M059J (cell line): ENCODE measurements at places on chromosomes 3 and 15.

- peak; percentile 15 for DNase-seq
These were observed 630.4 kb downstream of the CADM2 start for GRCh38 chr3:85589145-85589544.

DNA sequence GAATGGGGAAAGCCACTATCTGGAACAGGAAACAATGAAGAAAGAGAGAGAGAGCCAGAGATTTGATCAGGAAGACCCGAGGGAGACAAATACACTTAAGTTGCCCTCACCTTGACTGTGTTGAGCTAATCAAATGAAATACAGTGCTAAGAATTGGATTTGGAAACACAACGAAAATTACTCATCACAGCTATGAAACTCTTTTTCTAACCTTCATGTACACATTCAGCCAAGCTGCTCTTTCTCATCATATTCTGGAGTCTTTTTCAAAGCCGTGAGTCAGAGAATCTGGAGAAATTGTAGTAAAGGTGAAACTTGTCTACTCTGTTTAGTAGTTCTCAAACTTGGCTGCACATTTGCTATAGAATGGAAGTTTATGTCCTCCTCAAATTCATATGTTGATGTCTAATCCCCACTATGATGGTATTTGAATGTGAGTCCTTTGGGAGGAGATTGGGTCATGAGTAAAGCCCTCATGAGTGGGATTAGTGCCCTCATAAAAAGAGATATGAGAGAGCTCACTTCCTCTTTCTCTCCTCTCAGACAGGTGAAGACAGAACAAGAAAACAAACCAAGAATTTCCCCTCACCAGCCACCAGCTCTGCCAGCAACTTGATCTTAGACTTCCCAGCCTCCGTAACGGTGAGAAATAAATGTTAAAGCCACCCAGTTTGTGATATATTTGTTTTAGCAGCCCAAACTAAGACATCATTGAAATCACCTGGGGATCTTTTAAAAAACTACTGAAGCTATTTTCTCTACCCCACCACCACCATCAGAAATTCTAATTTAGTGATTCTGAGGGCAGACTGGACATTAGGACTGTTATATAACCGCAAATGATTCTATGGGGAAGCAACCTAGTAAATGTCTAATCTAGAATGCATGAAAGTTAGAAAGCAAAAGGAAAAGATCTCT is 143.6 kb upstream of the GRM7 start:
- DNase-seq: no peak

DNA sequence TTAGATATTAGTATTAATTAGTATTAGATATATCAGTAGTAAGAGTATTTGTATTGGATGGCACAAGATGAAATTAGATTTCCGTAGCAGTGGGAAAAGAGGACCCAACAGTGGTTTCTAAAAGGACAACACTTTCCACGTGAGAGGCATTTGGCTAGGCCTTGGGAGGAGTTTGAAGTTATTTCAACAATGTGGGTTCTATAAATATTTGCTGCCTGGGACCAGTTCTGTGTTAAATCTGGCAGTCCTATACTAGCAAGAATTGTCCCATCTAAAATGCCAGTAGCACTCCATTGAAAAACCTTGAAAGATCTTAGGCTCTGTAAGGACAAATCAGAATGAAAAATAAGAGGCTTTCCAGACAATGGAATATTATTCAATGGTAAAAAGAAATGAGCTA is 347.1 kb upstream of the DNAJC19 start:
- DNase-seq: no peak

DNA sequence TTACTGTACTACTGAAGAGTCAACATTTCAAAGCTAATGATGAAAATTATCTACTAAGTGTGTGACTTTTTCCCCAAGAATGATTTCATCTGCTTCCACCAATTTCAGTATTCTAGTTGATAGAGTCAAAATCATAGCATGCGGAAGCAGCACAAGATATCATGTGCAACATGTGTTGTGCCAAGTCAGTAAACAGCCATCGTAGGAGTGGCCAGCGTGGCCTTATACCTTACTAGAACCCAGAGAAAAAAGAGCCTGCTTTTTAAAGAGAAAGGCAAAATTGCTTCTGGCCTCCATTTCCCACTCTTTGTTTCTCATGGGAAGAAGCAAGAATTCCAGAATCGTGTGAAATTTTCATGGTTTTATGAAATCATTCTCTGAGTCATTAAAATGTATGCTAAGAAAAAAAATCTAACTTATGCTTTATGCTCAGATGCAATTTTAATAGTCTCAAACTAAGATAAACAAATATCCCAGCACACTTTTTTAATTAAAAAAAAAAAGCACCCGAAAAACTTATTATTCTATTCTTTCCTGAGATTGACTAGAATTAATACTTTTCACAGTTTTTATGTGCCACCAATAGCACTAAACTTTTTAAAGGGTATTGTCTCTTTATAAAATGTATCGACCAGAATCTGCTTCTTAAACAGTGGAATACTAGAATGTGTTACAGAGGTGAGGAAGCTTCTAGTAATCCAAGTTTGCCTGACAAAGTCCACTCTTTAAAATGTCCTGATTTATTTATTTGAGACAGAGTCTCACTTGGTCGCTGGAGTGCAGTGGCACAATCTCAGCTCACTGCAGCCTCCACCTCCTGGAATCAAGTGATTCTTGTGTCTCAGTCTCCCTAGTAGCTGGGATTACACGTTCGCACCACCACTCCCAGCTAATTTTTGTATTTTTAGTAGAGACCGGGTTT is 87.3 kb downstream of the MBNL1 start:
- DNase-seq: no peak

DNA sequence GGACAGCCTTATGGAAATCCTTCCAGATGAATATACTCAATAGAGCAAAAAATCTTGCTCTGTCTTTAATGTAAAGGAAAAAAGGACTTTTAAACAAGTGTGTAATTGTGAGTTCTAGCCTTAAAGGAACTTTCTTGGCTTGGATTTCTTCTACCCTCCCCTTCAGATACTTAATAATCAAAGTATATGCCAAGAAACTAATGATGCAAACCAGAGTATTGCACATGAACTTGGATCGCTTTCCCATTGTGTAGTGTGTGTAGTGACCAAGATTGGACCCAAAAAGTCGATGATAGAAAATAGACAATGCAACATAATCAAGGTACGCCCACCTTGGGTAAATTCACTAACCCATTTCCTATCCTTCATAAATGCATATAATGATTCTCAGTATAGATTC is 123.8 kb downstream of the TIGIT start:
- DNase-seq: no peak

- DNase-seq: no peak
These were observed 16.5 kb upstream of the GLCE start for GRCh38 chr15:69143756-69144436.

GRCh38 chr3:24533561-24534193 is 39.0 kb upstream of the THRB start:
- no peak for DNase-seq

GRCh38 chr15:47331829-47332393 is 385.4 kb upstream of the SEMA6D start:
- peak; percentile 41 for DNase-seq

- DNase-seq: peak; percentile 13
These were observed 97.7 kb upstream of the NUDT16 start for GRCh38 chr3:131283862-131284261.

DNA sequence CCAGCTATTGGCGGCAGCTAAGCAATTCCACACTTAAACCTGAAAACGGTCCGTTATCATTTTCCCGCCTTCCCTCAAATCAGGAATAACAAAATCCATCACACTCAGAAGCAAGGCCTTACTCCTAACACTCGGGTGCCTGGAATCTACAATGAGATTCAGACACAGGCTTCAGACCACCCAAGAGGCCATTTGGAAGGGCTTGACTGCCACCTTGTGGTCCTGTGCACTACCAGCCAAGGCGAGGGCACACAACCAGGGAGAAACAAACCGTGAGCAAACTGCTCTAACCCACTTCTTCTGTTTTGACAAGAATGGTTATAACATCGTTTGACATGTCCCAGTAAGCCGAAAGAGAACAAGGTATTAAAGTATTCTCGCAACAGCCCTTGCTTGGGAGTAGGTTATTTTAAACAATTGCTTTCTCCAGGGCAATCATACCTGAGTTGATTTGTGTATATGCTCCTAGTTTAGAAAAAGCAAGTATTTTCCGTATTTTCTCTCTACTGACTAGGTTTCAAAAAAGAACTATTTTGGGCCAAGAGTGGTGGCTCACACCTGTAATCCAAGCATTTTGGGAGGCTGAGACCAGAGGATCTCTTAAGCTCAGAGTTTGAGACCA is 40.1 kb upstream of the TAFA4 start:
- DNase-seq: peak; percentile 26

GRCh38 chr15:83449250-83449671 is 2.1 kb downstream of the SH3GL3 start:
- DNase-seq: no peak

DNA sequence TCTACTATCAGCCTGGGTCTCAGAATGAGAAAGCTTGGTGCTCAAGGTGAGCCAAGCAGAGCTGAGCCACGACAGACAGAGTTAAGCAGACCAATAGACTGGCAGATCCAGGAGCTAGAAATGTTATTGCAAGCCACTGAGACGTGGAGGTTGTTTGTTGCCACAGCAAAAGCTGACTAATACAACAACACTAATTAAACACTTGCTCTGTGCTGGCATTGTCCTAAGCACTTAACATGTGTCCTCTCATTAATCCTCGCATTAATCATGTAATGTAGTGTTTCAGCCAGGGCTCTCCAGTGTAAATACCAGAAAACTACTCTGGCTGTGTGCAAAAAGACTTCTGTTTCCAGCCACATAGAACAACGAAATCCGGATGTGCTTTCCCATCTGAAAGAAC is 11.6 kb upstream of the SPSB4 start:
- DNase-seq: no peak

DNA sequence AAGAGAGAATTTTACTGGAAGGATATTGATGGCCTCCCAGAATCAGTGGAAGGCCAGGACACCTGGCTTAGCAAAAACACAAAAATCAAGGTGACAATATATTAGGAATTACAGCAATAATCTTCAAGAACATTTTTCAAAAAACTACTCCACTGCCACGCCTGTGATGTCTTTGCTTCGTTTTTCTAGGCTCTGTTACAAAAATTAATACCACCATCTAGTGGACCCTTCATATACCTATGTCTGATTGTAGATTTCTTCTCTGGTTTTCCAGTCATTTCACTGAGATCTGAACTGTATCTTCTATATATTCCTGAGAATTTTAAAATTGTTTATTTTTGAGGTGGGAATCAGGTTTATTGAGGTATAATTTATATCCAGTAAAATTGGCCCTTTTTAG is 5.6 kb upstream of the SLC33A1 start:
- peak; percentile 44 for DNase-seq

- DNase-seq: no peak
These were observed 22.2 kb downstream of the SMAD3 start for GRCh38 chr15:67087507-67088172.

DNA sequence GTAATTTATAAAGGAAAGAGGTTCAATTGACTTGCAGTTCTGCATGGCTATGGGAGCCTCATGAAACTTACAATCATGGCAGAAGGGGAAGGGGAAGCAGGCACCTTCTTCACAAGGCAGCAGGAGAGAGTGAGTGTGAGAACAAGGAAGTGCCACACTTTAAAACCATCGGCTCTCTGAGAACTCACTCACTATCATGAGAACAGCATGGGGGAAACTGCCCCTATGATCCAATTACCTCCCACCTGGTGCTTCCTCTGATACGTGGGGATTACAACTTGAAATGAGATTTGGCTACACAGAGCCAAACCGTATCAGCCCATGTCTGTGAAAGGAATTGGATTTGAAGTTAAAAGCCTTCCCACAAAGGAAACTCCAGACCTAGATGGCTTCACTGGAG is 39.1 kb downstream of the TKT start:
- no peak for DNase-seq

GRCh38 chr15:84552896-84553295 is 47.9 kb upstream of the ZSCAN2 start:
- peak; percentile 14 for DNase-seq

DNA sequence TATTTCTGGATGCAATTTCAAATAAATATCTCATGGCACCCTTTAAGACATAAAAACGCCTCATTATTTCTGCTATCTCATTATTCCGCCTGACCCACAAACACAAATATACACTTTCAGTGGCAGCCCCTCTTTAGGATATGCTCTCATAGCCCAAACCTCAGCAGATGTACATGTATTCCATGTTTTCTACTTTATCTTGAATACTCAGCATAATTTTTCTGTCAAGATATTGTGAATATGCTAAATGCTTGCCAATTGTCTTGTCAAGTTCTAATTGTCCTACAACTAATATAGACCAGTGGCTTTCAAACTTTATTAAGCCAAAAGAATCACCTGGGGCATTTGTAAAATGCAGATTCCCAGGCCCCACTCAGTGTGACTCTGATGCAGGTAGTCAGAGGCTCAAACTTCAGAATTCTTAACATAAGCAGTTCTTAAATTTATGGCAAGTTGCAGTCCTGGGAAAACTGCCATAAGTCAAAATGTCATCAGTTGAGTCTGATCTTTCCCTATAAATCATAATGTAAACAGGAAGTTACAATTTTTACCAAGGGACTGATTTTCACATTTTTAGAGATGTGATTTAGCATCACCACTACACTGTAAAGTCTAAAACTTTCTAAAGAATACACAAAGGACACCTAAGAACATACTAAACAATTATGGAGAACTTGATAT is 135.1 kb downstream of the TBL1XR1 start:
- DNase-seq: peak; percentile 72

DNA sequence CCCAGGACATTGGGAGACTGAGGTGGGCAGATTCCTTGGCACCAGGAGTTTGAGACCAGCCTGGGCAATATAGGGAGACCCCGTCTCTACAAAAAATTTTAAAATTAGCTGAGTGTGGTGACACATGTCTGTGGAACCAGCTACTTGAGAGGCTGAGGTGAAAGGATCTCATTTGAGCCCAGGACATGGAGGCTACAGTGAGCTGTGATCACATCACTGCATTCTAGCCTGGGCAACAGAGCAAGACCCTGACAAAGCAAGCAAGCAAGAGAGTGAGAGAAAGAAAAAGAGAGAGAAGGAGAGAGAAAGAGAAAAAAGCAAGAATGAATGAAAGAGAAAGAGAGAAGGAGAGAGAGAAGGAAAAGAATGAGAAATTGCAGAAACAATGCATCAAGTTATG is 52.1 kb upstream of the CSPG5 start:
- no peak for DNase-seq

DNA sequence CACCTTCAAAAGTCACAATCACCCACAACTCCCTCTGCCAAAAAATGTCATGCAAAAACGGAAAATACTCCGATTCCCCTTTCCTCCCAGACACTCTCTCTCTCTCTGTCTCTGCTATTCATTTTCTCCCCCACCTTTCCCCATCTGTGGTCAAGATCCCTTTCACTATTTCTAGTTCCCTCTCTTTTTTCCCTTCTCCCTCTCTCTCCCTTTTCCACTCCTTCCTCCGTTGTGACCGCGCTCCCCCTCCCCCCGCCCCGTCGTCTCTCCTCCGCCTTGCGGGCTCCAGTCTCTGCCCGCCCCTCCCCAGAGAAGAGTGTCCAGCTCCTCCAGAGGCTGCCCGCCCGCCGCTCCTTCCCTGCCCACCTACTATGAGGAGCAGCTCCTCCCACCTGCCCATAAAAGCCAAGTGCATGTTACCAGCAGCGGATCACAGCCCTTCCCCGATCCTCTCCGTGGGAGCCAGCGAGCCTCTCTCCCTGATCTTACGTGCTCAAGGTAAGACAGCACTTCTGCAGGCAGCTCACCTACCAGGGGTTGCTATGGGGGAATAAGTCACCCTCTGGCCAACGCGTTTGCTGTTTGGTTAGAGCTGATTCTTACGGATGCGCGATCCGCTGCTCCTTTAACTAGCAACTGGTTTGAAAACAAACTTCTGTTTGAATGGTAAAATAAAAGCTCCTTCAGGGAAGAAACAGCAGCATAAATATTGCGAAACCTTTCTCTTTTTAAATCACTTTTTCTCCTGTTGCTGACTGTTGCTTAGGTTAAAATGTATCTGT is at the start of gene COL8A1:
TSS of gene COL8A1 (plus strand) at position 428 of the 782 bp plus-strand sequence. CDS start 152,089 bp downstream, outside the sequence.
- peak; percentile 94 for DNase-seq
